ENCODE measurements at places on chromosomes 5 and 9. TPM values are rescaled to one million over a fixed set of nuclear protein-coding genes. Genes with fewer than 3 reads are reported as not detected.

The DNAJB5 gene
- 7.1 TPM for total RNA-seq

The PTGES gene
- total RNA-seq = 5.0 TPM

- DNase-seq = no peak
Measured at GRCh38 chr9:87703636-87704276, 22.2 kb upstream of the CTSL start.

DNA sequence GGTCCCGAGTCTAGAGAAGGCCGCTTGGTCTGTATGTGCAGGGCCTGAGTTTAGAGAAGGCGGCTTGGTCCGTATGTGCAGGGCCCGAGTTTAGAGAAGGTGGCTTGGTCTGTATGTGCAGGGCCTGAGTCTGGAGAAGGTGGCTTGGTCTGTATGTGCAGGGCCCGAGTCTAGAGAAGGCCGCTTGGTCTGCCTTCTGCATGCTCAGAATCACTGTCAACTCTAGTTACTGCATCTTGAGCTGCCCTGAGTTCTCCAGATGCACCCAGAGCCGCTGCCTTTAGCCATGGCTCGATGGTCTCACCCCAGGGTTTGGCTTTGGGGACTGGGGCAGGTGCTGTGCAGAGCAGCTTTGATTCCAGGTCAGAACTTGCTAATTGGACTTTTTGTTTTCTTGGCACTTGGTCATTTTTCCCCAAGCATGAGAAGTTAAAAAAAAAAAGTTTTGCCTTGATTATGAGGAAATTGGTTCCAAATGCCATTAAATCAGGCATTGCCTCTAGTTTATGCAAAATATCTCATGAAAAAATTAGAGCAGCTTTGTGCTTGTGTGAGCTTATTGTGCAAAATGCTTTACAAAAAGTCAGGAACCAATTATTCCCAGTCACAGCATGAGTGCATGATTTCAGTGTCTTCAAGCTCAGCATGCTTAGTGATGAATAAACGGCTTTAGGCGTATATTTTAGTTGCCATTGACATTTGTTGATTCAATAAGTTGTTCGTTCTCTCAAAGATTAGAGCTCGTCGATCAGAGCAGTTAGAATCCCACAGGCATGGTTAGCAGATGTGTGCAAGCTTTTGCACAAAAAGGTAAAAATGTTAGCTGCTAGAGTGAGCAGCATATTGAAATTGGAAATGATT is 25.4 kb upstream of the EXOC3 start:
- DNase-seq = no peak

GRCh38 chr5:179601871-179602625 is 21.4 kb downstream of the HNRNPH1 start:
- no peak for DNase-seq

- DNase-seq = no peak
Measured at GRCh38 chr5:166373817-166374216, 1917.6 kb upstream of the WWC1 start.
